ENCODE measurements at places on chromosomes 6 and 20. TPM values are rescaled to one million over a fixed set of nuclear protein-coding genes. Genes with fewer than 3 reads are reported as not detected.

Gene C20orf202
- total RNA-seq = not detected

Gene FRK
- under 0.01 TPM for total RNA-seq

Gene BCL2L1
- 88.4 TPM for total RNA-seq

Gene DNAH8
- not detected for total RNA-seq

Gene TNNC2
- not detected for total RNA-seq

Gene GGTLC1
- total RNA-seq = not detected

Gene PLN
- total RNA-seq = not detected

Gene PKIB
- not detected for total RNA-seq

Gene PTPRT
- not detected for total RNA-seq

Gene CITED2
- total RNA-seq = 21.5 TPM

Gene ID4
- 0.19 TPM for total RNA-seq

Gene RAB32
- total RNA-seq = 70.1 TPM

Gene HLA-DPA1
- total RNA-seq = 10.8 TPM

Gene HELZ2
- total RNA-seq = 101 TPM

Gene RAET1L
- total RNA-seq = not detected

Gene CPNE5
- 5.8 TPM for total RNA-seq

Gene FAM135A
- total RNA-seq = 17.2 TPM

Gene MAPK13
- total RNA-seq = 5.0 TPM

Gene TSPO2
- not detected for total RNA-seq

Gene BPIFA1
- not detected for total RNA-seq

Gene TRIM40
- not detected for total RNA-seq

Gene GPR31
- total RNA-seq = not detected

Gene SLC22A1
- not detected for total RNA-seq

Gene C6orf136
- total RNA-seq = 2.5 TPM

Gene TOMM34
- total RNA-seq = 13.0 TPM

Gene PRRT1
- not detected for total RNA-seq

All from bladder microvascular endothelial cell (primary cell).